CD4-positive, alpha-beta T cell treated with Interleukin-17A for 1 hour (primary cell): ENCODE measurements at places on chromosomes 16 and 17.

DNA sequence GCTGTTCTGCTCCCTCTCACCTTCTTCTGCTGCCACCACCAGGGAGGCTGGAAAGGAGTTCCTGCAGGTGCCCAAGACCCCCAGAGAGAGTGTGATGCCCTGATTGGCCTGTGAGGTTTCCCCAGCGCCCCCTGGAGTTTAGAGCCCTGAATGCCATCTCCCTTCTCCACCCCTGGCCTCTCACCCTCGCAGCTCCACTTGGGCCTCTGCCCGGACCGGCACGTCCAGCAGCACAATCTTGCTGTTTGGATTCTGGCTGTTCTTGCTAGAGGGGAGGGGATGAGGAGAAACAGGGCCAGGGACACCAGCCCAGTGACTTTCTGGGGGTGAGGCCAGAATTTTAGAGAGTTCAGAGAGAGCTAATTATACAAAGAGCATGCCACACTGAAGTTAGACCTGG lies 12.5 kb upstream of the FAM171A2 start:
- DNase-seq = no peak

- no peak for DNase-seq
These were observed 2292.8 kb downstream of the TP53TG3F start for GRCh38 chr16:35752012-35752772.

DNA sequence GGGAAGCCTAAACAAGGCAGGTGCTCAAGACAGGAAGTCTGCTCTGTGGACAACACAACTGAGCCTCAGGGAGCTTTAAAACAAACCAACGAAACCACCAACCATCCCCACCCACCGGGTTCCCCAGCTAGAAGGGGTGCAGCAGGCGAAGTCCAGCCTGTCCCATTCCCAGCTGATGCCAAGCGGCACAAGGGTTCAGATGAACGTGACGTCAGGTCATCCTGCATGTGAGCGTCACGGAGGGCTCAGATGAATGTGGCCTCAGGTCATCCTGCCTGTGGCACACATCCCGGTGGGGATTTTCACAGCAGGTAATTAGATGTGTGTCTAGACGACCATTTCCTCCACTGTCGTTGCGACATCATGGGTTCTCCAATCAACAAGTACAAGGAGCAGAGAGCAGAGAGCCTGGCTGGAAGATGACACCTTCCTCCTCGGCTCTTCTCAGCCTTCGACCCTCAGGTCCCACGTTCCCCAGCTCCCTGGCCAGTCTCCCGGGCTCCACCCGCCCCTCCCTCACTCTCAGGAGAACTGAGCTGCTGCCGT lies 246.5 kb downstream of the FOXL1 start:
- DNase-seq = no peak

- no peak for DNase-seq
These were observed 8.2 kb upstream of the MYH1 start for GRCh38 chr17:10526517-10526916.

DNA sequence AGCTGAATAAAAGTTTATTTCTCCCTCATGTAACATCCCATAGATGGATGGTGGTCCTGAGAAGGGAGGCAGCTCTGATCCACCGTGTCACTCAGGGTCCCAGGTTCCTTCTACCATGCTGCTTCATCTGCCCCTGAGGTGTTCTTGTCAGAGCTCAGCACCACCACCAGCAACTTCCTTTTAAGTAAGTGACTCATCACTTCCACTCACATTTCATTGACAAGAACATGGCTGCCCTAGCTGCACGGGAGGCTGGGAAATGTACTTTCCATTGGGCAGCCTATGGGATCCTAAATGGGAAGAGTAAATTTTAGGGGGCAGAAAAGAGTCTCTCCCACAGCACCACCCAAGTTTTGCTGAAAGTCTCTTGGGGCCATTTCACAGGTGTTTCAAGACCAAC lies 134.7 kb downstream of the USP31 start:
- no peak for DNase-seq
